ENCODE measurements at places on chromosomes 1 and 21.

- no peak for DNase-seq
Measured at GRCh38 chr1:64975127-64975526, 8.8 kb upstream of the JAK1 start.

GRCh38 chr1:2228157-2228594, at the start of gene SKI:
Gene SKI, plus strand, starts transcription at chr1:2228319. Its CDS starts 448 bp downstream, at chr1:2228767.
- DNase-seq: no peak

GRCh38 chr1:4267381-4268261, 367.5 kb upstream of the C1orf174 start:
- no peak for DNase-seq

- no peak for DNase-seq
Measured at GRCh38 chr1:204434116-204434755, 22.6 kb upstream of the PPP1R15B start.

Data from bronchial epithelial cell (primary cell).